NCI-H1694 (cell line): ENCODE measurements at places on chromosomes 4 and X.

DNA sequence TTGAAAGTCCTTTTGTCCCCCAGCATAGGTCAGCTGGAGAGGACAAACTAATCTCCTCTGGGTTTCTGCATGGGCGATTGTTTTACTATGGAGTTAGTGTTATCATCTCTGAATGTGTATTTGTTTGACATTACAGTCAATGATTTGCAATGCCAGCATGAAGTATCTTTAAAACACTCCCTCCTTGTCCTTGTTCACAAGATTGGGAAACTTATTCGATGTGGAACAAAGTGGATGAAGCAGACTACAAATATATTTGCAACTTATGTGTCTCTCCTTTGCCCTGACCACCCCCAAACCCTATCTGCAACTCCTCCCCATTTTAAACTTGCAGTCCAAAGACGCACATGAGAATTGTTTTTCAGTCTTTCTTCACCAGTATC is 1.5 kb upstream of the PITX2 start:
- DNase-seq, result no peak

- no peak for DNase-seq
Observed at GRCh38 chr4:77175201-77175611, 18.2 kb downstream of the CCNG2 start.

GRCh38 chrX:74119016-74119910 is 184.7 kb upstream of the ZCCHC13 start:
- no peak for DNase-seq

DNA sequence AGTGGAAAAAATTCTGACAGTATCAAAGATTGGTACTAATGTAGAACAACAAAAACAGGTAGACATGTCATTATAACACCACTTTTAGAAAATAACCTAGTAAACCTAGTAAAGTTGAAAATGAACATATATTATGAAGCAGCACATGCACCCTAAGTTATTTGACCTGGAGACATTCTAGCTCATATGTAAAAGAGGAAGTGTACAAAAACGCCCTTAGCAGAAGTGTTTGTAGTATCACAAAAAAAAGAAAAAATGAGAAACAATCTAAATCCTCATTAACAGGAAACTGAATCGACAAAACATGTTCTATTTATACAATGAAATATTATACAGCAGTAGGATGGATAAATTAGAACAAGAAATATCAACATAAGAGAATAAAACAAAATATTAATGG is 318.9 kb upstream of the PPP1R2C start:
- DNase-seq, result no peak

GRCh38 chrX:50622751-50623150 is 152.1 kb upstream of the DGKK start:
- no peak for DNase-seq

GRCh38 chrX:130339408-130340222 is at the start of gene SLC25A14:
Gene SLC25A14 (plus strand): TSS chrX:130339919. CDS start chrX:130340279, 360 bp downstream.
- DNase-seq, result peak; percentile 59

DNA sequence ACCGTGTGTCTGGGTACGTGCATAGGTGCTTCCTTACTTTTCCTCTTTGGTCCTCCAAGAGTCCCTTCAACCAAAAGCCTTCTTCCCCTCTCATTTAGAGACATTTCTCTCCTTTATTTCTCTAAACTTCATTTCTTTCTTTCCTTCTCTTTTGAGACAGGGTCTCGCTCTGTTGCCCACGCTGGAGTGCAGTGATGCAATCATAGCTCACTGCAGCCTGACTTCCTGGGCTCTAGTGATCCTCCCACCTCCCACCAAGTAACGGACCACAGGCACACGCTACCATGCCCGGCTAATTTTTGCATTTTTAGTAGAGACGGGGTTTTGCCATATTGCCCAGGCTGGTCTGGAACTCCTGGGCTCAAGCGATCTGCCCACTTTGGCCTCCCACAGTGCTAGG is 42.2 kb downstream of the ACOX3 start:
- no peak for DNase-seq

DNA sequence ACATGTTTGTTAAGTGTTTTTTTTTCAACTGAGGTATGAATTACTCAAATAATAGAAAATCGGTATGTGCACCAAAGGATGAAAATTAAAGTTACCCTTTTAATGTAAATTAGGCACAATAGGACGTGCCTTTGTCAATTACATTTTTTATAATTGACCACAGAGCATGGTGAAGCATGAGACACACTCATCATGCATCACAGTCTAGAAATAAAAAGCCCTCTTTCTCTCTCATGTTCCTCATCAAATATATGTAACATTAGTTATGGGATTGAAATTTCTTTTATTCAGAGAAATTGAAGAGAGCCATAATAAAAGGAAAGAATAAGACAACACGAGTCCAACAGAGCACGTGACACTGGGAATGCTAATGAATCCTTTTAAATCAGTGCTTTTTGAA is 3.5 kb downstream of the GNRHR start:
- DNase-seq, result no peak

GRCh38 chr4:111652986-111653385 is 492.3 kb upstream of the FAM241A start:
- DNase-seq, result no peak

DNA sequence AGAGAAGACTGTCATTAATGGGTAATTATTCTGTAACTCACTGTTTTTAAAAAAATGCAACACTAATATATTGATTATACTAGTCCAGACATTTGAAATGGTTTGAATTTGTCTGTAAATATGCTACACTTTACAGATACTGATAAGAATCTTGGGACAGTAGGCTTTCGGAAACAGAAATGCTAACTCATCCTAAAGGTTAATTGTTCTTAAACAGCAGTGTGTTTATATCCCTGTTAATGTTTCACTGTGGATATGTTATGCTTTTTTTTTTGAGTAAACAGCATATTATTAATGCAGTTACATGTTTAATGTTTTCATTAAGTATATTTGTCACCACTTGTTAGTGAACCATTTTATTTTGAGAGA is 31.4 kb downstream of the EXOC1 start:
- DNase-seq, result no peak

GRCh38 chr4:113071805-113072204 is 22.4 kb downstream of the ANK2 start:
- no peak for DNase-seq

DNA sequence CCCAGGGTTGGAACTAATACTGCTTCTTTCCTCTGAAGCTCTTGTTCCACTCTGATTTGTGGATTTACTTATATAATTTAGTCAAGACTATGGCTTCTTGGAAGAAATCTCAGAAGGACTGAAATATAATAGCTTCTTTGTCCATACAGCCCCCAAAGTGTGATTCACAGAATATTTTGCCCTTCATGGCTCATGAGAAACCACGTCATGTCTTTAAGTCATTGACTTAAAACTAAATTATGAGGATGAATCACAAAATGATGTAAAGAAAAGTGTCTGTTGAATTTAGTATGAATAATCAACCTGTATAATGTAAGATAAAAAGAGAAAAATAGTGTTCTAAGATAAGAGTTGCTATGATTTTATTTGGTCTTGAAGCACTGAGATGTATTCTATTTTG is 43.3 kb upstream of the AGA start:
- DNase-seq, result no peak

GRCh38 chr4:87734936-87735335 is 64.4 kb upstream of the IBSP start:
- no peak for DNase-seq
